ENCODE measurements at places on chromosomes 11 and 22. TPM values are rescaled to one million over a fixed set of nuclear protein-coding genes. Genes with fewer than 3 reads are reported as not detected.

Gene PGA5
- not detected for total RNA-seq

Gene DEUP1
- 0.70 TPM for total RNA-seq

Gene OR5I1
- not detected for total RNA-seq

Gene CD248
- 4.8 TPM for total RNA-seq

Gene CTSC
- total RNA-seq: 88.0 TPM

Gene DRICH1
- total RNA-seq: 0.43 TPM

Gene KRTAP5-10
- total RNA-seq: not detected

Gene C11orf86
- not detected for total RNA-seq
